ENCODE measurements at places on chromosomes 2 and 18.

- no peak for DNase-seq
These were observed 57.3 kb upstream of the CYP26B1 start for GRCh38 chr2:72204786-72205503.

GRCh38 chr2:60532421-60532820 lies 21.0 kb downstream of the BCL11A start:
- DNase-seq: no peak

GRCh38 chr2:64854773-64855237 lies 134.4 kb upstream of the SLC1A4 start:
- DNase-seq: peak; percentile 77

- no peak for DNase-seq
These were observed 34.2 kb upstream of the LRRTM1 start for GRCh38 chr2:80338794-80339193.

- DNase-seq: no peak
These were observed 60.5 kb downstream of the RIT2 start for GRCh38 chr18:43054815-43055519.

- no peak for DNase-seq
These were observed 32.7 kb downstream of the RBM43 start for GRCh38 chr2:151228847-151229512.

- no peak for DNase-seq
These were observed 15.7 kb downstream of the CAMKMT start for GRCh38 chr2:44377486-44377885.

DNA sequence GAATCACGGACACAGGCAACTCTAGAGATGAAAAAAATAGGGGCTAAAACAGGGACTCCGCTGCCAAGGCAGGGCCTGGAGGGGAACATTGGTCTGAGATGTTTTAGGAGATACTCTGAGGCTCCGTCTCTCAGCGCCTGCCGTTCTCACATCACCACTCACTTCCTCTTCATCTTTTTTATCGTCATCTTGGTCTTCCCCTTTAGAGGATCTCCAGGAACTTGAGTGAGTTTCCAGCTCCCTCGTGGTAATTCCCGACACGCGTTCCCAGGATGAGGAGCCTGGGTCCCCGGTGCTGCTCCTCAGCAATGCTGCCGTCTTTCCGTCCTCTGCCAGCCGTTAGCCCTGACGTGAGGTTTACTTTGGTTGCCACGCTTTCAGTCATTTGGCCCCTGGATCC lies 16.1 kb downstream of the MLPH start:
- no peak for DNase-seq

- peak; percentile 53 for DNase-seq
These were observed 553.3 kb downstream of the ARHGAP15 start for GRCh38 chr2:143682436-143683055.

GRCh38 chr2:13821255-13821880 lies 811.1 kb upstream of the LRATD1 start:
- no peak for DNase-seq

DNA sequence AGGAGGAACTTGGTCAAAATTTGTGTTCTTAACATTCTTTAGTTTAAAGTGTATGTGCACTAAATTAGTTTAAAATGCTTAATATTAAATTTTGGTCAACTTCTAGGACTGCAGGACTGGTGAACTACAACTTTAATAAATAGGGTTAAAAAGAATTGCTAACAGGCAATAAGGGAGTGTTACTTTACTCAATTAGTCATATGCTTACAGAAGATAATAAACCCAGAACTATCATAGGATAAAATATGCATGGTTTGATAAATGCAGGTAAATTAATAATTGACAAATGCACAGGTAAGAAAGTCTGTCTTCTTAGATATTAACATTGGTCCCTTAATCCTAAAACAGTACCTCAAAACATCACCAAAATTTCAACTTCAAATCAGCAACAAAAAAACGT lies 20.6 kb downstream of the FARSB start:
- DNase-seq: no peak

GRCh38 chr2:137523931-137524330 lies 440.3 kb upstream of the HNMT start:
- no peak for DNase-seq

GRCh38 chr2:112163541-112163981 lies 25.4 kb downstream of the FBLN7 start:
- no peak for DNase-seq
